Cardiac septum (tissue), 1 donor: ENCODE measurements at places on chromosomes 1 and 21. TPM values are rescaled to one million over a fixed set of nuclear protein-coding genes. Genes with fewer than 3 reads are reported as not detected.

- peak; percentile 54 for DNase-seq
These were observed 60.6 kb downstream of the NAV1 start for GRCh38 chr1:201599548-201599947.

The KLHDC7A gene
- total RNA-seq, result not detected

GRCh38 chr1:181149326-181150125 lies 61.0 kb downstream of the IER5 start:
- DNase-seq, result no peak

DNA sequence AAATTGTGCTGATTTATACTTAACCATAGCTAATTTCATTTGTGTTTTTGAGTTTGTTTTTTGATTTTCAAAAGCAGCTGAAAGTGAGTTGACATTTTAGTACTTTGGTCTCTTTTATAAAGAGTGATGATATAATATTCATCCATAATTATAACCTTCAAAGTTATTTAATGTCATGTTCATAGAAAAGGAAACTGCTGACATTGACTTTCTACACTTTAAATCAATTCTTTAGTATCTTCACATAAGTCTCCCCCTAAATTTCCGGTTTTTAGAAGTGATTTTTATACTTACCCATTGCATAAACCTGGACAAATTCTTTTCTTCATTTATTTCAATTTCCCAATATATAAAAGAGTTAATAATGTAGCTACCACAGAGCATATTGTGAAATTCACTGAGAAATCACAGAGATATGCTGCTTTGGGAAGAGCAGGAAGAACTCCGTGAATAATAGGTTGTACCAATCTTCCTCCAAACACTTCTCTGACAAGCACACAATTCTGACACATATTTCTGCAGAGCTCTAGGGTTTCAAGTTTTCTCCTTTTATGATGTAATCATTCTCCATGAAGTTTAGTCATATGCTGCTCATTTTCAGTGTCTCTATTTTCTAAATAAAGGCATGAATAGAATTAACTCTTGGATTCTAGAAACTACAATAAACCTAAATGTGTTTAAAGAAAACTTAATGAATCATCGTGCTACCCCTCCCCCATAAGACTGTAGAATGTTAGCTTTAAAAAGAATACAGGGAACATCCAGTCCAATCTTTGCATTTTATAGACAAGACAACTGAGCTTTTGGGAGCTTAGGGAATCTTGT lies 25.6 kb upstream of the CDC42BPA start:
- DNase-seq, result no peak
